Right renal pelvis (tissue), 4 donors: ENCODE measurements at places on chromosomes 12 and 14. TPM values are rescaled to one million over a fixed set of nuclear protein-coding genes. Genes with fewer than 3 reads are reported as not detected.

Gene ADAM20
- 0.16 TPM for polyA plus RNA-seq

- DNase-seq, result no peak
Measured at GRCh38 chr12:94133964-94134795, 14.2 kb upstream of the PLXNC1 start.

DNA sequence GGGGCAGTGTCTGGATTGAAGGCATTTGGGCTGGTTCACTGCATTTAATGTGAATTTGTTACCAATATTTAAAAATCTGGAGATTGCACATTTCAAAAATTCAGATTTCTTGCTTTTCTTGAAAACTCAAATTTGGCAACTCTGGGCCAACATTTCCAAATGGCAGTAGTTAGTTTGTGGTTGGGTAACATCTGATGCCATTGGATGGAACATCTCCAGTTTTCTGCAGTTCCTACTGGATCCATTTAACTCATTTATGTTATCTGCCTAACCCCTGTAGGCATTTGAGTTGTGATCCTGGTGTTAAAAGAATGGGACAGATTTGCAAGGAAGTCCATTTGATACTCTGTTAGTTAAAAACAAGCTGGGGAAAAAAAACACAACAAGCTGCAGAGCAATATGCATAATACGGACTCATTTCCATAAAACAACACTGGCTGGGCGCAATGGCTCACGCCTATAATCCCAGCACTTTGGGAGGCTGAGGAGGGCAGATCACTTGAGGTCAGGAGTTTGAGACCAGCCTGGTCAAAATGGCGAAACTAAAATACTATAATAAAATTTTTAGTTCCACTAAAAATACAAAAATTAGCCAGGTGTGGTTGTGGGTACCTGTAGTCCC lies 7.9 kb downstream of the EIF2B2 start:
- no peak for DNase-seq

DNA sequence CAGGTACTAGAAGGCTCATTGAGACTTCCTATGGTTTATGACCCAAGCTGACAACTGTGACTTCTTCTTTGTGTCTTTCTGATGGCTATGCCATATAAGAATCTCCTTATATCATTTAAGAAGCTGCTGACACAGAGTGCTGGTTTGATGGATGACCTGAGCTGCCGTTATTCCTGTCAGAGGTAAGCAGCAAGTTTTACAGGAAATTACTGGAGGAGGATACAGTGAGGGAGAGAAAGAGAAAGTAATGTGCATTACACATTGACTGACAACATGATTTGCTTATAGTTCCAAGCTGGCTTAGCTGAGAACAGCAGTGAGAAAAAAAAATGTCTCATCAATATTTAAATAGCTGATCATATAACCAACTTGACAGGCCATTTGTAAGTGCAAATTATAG lies 981.4 kb downstream of the FSCB start:
- DNase-seq, result no peak

DNA sequence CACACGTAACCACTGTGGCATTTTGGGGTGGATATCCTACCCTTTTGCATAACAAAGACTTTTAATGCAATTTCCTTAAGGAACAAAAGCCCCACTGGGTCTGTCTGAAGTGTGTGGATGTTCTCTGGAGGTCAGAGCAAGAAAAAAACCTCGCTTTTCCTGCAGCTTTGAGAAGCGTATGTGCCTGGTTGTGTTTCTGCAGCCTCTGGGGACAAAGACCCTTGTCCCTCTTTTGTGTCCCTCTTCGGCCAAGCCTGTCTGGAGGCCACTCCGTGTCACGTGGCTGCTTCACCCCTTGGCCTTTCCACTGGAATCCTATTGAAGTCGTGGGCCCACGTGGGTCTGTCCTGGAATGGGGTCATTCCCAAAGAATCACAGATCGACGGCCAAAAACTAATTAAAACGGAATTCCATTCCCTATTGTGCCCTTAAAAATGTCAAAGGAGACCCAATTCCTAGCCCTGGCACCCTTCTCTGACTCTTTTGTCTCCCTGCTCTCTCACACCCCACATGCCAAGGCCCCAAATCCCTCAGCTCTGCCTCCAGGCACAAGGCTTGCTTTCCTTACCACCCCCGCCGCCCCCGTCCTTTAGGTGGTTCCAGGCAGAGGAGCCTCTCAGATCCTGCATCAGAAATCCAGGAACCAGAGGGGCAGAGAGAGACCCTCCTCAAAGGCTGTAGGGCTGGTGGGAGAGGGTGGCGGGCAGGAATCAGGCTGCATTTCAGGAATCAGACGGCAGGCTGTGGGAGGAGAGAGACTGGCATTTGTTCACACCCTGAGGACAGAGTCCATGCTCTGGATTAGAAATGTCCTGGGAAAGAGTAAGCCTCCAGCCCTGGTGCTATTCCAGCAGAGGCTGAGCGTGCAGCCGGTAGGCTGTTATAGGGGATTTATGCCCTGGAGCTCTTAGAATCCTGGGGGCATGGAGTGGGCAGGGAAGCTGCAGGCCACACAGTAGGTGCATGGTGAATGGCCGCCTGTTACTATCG lies 12.6 kb upstream of the CYP46A1 start:
- DNase-seq, result no peak

GRCh38 chr12:123065676-123066383 lies 85.1 kb downstream of the PITPNM2 start:
- DNase-seq, result no peak

DNA sequence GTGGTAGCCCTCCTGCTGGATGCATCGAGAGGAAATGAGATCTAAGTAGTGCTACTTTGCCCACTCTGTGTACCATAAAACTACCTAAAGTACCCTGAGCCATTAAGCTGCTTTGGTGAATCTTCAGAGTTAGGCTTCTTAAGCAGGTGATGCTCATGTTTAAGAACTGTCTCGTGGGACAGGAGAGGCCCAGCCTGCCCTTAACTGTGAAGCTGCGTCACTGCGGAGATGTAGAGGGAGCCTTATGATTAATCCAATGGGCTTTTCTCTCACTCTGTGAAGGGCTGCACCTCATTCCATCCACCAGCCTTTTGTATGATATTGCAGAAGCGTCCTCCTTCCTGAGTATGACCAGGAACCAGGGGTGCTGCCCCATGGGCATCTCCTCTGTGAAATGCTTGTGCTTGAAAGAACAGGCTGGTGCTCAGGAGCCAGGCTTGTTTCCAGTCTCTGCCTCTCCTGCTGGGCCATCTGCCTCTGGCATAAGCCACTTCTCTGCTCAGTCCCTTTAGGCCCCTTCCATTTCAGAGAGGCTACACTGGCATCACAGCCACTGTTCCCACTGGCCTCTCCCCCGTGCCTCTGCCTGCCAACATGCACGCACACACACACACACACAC lies 6.8 kb upstream of the CCDC177 start:
- DNase-seq, result no peak

Gene CDKL1
- polyA plus RNA-seq, result 8.3 TPM

DNA sequence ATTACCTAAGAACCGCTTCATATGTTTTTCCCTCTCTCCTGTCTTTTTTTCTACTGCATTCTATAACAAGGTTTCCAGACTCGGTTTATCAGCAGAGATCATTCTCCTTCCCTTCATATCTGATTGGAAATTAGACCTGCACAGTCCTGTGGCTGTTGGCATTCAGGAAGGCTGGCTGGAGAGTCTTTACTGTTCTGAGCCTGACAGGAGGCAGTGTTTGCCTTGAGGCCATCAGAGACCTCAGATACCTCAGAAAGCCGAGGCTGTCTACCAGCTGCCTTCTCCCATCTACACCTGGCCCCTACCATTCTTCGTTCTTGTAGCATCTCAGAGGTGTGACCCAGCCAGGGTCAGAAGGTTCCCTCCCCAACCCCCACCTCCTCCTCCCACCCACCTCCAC lies 182.0 kb downstream of the CAND1 start:
- DNase-seq, result no peak

Gene INHBE
- polyA plus RNA-seq, result 0.51 TPM
